ENCODE measurements at places on chromosomes 13 and 19.

DNA sequence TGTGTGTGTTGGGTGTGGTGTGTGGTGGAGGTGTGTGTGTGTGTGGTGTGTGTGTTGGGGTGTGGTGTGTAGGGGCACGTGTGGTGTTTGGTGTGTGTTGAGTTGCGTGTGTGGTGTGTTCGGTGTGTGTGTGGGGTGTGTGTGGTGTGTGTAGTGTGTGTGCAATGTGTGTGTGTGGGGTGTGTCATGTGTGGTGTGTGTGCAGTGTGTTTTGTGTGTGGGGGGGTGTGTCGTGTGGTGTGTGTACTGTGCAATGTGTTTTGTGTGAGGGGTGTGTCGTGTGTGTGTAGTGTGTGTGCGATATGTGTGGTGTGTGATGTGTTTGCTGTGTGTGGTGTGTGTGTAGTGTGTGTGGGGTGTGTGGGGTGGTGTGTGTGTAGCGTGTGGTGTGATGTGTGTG lies 6.0 kb upstream of the KPTN start:
- DNase-seq: no peak

DNA sequence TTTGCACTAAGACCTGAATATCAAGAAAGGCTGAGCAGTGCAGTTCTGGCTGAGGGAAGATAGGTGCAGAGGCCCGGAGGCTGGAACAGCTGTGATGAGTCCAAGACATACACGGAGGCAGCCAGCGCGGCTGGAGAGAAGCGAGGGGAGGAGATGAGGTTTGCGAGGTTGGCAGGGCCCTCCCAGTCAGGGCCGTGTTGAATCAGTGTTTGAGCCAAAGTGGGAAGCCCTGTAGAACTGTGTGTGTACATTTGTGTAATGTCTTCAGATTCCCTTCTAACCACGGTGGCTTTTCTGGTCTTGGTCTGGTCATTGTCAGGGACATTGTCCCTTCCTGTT lies 34.9 kb downstream of the PAK4 start:
- DNase-seq: no peak

DNA sequence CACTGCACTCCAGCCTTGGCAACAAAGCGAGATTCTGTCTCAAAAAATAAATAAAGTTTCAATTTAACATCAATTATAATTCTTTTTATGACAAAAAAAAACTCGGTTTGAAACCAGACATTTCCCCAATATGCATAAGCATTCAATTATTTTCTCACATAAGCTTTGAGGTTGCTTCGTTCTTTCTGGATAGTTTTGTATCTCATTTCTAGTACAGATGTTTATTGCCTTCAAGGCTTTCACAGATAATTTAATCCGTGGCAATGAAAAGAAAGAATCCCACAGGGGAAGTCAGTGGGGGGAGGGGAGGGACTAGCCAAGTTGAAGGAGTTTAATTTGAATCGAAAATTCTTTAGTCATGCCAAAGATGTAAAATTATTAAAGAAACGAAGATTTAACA lies 29.6 kb upstream of the TSC22D1 start:
- no peak for DNase-seq

DNA sequence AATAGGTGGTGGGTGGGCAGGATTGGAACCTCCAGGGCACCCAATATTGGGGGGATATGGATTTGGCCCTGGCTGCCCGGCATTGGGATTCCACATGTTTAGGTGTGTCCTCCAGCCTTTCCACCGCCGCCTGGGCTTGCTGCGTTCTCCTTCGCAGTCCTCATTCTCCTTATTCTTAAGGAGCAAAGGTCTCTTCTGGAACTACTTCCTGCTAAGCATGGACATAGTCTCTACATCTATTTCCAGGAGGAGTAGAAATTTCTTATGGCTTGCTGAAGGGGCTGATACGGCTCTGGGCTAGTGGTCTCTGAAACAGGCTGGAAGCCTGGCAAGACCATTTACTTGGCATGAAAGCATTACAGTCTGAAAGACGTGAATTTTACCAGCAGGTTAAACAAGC lies 9.2 kb upstream of the FCGBP start:
- no peak for DNase-seq

DNA sequence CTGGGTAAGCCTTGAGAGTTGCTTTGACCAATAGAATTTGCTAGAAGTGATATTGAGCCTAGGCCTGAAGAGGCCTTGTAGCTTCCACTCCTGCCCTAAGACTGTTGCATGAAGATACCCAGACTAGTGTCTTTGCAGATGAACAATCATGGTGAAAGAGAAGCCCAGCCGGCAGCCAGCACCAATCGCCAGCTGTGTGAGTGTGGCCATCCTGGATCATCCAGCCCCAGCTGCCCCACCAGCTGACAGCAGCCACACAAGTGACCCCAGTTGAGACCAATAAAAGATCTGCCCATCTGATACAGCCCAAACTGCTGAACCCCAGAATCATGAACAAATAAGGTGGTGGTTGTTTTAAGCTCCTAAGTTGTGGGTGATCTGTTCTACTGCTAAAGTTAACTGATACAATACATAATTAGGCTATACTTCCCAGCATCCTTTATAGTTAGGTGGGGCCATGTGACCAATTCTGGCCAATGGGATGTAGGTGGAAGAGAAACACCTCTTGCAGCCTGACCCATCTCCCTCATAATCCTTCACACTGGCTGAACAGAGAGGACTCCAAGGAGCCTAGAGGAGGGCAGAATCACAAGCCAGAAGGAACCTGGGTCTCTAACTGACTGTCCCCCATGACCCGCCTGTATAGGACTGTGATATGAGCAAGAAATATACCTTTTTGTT lies 9.4 kb upstream of the ZNF428 start:
- DNase-seq: no peak

DNA sequence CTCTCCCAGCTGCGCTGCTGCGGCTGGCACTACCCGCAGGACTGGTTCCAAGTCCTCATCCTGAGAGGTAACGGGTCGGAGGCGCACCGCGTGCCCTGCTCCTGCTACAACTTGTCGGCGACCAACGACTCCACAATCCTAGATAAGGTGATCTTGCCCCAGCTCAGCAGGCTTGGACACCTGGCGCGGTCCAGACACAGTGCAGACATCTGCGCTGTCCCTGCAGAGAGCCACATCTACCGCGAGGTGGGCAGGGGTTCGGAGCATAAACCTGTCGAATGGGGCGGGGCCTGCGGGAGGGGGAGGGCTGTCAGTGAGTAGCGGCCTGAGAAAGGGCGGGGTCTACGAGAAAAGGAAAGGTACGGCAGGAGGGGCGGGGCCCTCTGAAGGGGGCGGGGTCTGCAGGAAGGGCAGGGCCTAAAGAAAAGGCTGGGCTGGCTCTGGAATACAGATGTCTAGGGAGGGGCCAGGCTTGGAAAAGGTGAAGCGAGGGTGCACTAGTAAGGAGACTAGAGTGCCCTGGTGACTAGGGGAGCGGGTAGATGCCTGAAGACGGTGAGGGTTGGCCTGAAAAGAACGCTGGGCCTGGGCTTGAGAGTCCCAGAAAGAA lies 3.6 kb downstream of the CD37 start:
- no peak for DNase-seq

- DNase-seq: no peak
Measured at GRCh38 chr13:42815681-42816080, 34.3 kb downstream of the FAM216B start.

DNA sequence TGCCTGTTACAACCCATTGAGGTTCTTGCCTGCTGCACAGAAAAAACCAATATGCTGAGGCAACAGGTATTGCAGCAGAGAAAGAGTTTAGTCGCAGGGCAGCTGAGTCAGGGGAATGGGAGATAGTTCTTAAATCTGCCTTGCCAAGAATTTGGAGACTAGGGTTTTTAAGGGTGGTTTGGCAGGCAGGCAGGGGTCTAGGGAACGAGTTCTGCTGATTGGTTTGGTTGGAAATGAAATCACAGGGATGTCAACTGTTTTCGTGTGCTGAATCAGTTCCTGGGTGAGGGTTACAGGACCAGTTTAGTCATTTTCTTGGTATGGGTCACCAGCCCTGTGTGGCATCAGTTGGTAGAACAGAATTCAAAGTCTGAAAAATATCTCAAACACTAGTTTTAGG lies 36.6 kb downstream of the PDS5B start:
- no peak for DNase-seq

DNA sequence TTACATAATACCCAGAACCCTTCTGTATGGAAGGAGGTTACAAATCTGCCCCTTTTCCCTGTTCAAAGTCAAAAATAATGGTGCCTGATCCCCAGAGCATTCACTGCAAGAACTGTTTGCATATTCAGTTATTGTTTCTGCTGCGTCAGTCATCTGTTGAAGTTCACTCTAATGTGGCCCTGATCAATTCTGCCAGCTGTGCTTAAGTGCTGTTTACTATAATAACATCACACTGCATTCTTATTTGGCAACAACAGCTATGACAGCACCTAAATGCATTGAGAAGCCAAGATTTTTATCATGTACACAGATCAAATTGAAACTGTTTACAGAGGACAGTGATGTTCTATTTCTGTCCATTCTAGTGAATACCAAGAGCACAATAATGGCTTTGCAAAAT lies 115.9 kb downstream of the DACH1 start:
- DNase-seq: no peak

DNA sequence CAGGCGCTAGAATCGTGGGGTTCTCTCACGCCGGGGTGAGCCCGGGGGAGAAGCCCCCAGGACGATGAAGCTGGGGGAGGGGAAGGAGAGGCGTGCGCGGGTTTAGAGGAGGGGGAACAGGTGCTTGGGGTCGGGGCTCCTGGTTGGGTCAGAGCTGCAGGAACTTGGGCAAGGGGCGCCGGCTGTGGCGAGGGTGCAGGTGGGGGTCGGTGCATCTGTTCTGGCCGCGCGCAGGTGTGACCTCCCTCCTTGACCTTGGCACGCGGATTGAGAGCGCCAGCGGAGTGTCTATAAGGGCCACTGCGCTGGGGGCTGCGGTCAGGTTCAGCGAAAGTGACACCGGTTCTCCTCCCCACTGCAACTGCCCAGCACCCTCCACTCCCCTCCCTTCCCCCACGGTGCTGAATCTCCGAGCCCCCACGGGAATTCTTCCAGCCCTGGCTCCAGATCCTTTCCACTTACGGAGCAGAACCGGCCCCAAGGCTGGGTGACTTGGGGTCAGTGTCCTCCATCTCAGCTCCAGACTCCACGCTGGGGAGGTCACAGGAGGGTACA lies 618 bp downstream of the TMEM38A start:
- no peak for DNase-seq

DNA sequence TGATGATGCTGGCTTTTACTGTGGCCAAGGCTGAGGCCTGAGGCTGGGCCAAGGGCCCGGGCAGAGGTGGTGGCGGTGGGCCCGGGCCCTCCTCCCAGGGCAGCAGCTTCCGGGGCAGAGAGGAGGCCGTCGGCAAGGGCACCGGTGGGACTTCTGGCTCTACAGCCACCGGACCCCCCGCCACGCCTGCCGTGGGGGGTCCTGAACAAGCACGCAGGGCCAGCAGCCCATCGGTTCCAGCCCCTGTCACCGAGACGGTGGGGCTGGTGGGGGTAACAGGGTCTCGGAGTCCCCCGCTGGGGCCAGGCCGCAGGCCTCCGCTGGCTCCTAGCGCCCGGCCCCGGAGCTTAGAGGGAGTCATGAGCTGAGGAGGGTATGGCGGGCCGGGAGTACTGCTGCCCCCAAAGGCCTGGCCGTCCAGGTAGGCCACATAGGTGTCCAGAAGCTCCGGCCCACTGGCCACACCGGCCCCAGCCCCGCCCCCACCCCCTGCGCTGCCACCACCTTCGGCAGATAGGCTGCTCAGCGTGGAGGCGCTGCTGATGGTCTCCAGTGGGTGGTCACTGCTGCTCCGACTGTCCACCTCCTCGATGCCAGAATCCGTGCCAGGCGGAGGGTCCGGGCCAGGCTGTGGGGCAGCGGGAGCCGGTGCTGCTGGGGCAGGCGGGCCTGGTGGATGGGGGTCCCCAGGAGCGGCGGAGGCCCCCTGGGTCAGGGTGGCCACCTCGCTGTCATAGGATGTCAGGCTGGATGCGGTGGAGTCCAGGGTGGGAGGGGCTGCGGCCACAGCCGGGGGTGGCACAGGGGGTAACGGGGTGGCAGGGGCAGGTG lies 17.3 kb downstream of the C19orf81 start:
- no peak for DNase-seq

GRCh38 chr13:112969692-112970338 lies 801 bp downstream of the MCF2L start:
- no peak for DNase-seq

- DNase-seq: peak; percentile 28
Measured at GRCh38 chr13:109698779-109699178, 87.6 kb downstream of the IRS2 start.

GRCh38 chr13:86986448-86986847 lies 684.7 kb upstream of the SLITRK5 start:
- DNase-seq: no peak

- no peak for DNase-seq
Measured at GRCh38 chr13:21872795-21873194, 201.9 kb downstream of the FGF9 start.

DNA sequence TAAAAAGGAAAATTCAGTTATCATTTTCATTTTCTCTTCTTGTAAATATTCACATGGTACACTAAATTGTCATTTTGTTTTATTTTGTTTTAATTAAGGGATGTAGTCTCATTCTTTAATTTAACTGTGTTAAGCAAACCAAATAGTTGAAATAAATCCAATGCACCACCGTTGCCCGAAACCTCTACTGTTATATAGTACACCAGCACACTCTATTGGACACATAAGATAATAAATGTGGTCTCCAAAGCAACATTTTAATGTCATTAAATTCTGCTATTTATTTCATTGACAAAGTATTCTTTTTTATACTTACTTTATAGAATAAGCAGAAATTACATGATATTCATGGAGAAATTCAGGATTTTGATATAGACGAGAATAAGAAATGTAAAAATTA lies 156.4 kb upstream of the FREM2 start:
- no peak for DNase-seq
